Esophagus squamous epithelium (tissue), 5 donors: ENCODE measurements at places on chromosomes 1 and 21.

DNA sequence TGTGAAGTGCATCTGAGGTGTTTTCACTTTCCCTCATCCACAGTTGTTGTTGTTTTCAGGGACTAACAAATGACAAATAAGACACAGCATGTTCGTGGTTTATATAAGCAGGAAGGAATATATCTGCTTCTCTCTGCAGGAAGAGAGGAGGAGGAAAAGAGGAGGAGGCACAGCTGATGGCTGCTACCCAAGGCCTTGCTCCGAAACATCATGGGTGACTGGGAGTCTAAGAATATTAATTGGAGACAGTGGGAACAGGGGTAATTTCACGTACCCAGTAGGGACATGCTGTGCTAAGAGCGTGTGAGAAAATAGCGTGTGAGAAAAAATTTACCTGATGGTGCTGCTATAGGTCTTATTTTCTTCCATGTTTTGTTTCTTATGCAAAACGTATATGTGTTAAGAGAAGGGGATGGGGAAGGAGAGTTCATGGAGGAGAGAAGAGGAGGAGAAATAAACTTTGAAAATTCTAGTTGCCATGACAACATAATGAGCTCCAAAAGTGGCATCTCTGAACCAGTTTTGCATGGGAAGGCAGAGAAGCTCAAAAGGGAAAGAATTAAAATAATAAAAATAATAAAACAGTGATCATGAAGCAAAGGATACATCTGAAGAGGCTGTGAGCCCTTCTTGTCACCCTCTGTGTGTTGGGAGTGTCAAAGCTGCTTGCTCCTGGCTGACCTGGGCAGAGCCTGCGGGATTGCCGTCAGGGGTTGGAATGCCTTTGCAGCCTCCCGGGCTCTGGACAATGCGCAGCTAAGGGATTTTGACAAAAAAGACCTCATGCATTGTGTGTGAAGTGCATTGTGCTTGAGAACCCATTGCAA is 192.0 kb downstream of the CACNA1E start:
- no peak for DNase-seq

DNA sequence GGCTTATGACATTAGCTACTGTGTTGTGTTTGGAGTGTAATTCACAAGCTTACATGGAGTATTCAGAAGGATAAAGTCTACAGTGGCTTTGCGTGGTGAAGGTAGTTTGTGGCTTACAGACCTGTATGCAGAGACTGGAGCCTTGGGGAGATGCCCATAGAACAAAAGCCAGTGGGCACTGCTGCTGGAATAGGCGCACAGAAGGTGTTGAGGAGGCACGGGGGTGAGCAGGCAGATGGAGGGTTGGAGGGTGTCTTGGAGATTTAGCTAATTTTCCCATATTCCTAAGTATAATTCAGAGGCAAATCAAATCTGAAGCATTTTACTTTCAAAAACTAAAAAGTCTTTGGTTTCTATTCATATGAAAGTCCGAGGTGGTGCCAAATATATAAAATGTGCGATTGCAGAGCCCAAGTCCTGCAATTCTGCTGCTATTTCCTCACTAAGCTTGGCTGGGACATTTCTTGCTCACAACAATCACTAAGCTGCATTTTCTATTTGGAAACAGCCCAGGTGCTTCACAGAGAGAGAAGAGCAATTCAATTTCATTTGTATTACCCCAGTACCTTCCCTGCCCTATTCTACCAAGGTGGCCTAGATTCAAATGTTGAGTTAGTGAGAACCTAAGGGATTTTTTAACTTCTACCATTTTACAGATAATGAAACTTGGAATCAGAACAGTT is 48.5 kb downstream of the FH start:
- DNase-seq: no peak

DNA sequence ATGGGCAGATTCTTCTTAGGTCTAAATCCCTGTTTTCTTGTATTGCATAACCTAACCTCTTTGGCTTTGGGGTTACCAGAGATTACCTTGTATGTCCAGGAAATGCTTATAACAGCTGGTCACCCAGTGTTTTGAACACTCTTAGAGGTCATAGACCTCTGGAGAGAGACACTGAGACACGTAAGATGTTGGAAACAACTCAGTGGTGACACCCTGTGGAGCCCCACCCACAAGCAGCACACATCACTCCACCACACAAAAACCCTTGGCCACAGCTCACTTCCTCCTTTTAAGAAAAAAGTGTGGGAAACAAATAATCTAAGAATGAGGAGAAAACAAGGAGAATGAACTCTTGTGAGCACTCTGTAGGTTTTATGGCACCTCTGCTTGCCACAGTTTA is 26.3 kb upstream of the CYP4B1 start:
- DNase-seq: no peak

DNA sequence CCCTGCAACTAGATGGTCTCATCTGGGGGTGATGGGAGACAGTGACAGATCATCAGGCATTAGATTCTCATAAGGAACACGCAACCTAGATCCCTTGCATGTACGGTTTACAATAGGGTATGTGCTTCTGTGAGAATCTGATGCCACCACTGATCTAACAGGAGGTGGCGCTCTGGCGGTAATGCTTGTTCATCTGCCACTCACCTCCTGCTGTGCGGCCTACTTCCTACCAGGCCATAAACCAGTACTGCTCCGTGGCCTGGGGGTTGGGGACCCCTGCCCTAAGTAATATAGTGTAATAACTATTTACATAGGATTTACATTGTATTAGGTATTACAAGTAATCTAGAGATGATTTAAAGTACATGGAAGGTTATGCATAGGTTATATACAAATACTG is 134.9 kb downstream of the CLEC20A start:
- no peak for DNase-seq

DNA sequence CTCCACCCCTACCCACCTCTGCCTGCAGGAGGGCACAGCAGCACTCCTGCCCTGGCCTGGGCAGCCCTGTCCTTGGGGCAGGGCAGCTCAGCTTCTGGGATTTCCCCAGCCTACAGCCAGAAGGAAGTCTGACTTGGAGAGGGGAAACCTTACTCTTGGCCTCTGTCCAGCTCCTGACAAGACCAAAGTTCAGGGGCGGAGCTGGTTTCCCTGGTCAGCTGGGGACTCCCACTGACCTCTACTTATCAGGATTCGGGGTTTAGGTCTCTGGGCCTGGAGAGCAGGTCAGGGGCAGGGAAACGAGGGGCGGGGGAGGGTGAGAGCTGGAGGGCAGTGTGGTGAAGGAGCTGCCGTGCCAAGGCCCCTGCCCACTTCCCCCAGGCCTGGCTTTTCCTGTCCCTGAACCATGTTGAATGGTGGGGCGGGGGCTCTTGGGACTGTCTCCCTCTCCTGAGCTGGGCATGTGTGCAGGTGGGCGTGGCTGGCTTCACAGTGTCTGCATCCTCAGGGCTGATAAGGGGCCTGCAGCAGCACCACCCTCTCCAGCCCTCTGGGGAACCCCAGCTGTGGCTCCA is 16.8 kb upstream of the ETV3 start:
- DNase-seq: no peak
